GM23248 (cell line): ENCODE measurements at places on chromosomes 7 and 10. TPM values are rescaled to one million over a fixed set of nuclear protein-coding genes. Genes with fewer than 3 reads are reported as not detected.

MOGAT3 gene
- polyA plus RNA-seq: not detected in 2 replicates

DNA sequence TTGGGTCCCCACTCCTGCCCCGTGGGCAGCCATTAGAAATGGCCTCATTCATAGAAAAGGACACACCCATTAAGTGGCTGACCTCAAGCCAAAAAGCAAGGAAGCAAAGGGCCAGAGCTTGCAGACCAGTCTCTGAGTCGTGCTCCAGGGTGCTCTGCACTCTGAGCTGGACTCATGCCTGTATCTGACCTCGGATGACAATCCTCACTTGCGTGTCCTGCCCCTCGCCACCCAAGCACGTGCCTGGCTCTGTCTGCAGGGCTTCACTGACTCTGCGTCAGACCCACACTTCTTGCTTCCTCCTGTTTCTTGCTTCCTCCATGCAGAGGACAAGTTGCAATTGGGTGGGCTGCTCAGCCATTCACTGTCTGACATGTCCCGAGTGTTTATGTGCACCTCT lies 138.8 kb downstream of the OAT start:
- DNase-seq: no peak

DNA sequence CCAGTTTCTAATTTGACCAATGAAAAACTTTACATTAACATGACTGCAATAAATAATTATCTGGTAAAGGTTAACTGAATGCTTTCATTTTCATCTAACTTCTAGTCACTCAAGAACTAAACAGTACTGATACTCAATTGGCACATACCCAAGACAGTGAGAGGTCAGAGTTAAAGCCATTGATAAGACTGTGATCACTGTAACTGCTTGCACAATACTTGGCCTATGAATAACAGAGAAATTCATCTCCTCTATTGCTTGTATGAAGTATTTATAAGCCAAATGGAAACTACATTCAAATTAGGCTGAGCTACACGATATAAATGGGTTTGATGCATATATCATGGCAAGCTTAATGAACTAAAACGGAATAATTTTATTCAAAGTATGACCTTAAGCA lies 43.0 kb downstream of the HERC4 start:
- DNase-seq: no peak

SCART1 gene
- polyA plus RNA-seq: 0.15 and 0.16 TPM in 2 replicates

CELF2 gene
- polyA plus RNA-seq: 26.5 and 27.5 TPM in 2 replicates

DNA sequence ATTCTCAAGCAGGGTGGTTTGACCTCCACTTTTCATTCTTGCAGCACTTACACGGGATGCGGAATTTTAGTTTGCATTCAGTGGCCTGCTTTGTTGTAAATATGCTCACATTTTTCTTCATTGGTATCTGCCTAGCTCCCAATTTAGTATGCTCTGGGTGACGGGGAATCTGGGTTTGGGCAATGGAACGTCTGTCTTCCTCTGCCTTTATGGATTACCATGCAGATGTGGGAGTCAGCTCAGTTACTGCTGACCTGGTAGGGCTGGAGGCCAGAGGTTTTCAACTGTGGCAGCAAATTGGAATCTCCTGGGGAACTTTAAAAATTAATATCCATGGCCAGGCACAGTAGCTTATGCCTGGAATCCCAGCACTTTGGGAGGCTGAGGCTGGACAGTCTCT lies 161.6 kb downstream of the CAMK1D start:
- no peak for DNase-seq

AGBL3 gene
- 1.4 and 1.5 TPM in 2 replicates for polyA plus RNA-seq

DNA sequence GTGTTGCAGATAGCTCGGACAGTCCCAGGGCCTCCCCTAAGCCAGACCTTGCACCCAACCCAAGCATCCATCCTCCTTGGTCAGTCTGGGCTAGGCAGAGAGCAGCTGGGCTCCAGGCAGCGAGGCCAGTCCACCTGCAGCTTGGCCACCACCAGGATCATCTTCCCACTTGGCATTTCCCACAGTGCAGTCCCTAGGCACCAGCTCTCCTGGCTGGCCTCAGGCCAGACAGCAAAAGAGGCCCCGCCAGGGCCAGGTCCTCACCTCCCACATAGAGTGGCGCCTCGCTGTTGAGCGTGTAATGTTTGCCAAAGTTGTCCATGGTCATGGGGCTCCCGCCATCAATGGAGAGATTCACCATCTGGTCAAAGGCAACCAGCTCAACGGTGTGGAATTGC lies 171.7 kb downstream of the LCOR start:
- no peak for DNase-seq

RAB11FIP2 gene
- polyA plus RNA-seq: 7.5 and 9.0 TPM in 2 replicates

DNA sequence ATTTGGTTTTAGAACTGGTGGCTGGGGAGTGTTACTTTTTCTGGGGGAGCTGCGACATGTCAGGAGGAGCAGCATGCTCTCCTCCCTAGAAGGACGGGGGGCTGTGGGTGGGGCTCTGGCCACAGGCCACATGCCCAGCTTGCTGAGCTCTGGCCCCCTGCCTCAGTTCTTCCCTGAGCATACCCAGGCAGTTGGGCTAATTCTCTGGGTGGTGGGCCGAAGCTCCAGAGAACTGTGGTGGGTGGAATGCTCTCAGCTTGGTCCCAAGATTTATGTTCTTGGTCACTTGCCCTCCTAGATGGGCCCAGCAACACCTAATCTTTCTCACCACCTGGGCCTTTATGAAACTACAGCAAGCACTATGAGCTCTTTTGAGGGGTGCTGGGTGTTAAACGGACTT lies 5.1 kb upstream of the ZNF775 start:
- no peak for DNase-seq

DNA sequence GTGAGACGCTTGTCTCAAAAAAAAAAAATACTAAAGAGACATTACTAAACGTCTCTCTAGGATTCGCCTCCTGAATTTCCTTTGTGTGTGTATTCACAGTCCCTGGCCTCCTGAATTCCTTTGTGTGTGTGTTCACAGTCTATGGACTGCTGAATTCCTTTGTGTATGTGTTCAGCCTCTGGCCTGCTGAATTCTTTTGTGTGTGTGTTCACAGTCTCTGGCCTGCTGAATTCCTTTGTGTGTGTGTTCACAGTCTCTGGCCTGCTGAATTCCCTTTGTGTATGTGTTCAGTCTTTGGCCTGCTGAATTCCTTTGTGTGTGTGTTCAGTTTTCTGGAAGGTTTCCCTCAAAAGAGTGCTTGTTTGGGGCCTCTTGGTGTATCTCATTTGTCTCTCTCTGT lies 8.2 kb downstream of the BMS1 start:
- DNase-seq: peak; percentile 27

ASAH2 gene
- 1.8 and 3.4 TPM in 2 replicates for polyA plus RNA-seq

DNA sequence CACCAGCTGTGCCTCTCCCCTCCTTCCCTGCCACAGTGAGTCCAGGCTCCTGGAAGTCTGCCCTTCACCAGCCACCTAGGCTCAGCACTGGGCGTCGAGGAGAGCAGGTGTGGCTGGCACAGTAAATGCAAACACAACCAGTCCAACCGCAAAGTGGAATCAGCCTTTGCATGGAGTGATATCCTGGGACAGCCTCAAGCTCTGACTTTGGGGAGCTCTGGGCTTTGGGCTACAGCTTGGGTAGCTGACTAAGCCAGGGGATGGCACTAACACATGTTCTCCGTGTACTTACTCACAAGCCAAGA lies 312.4 kb downstream of the KCNMA1 start:
- no peak for DNase-seq

- no peak for DNase-seq
These were observed 83.1 kb upstream of the CHCHD3 start for GRCh38 chr7:133165001-133165400.

ITGB8 gene
- 3.3 and 3.4 TPM in 2 replicates for polyA plus RNA-seq

EN2 gene
- not detected in 2 replicates for polyA plus RNA-seq

MYPN gene
- polyA plus RNA-seq: 8.8 and 9.2 TPM in 2 replicates

SLC16A9 gene
- polyA plus RNA-seq: not detected in 2 replicates

- DNase-seq: peak; percentile 87
These were observed 58.9 kb downstream of the PIP4K2A start for GRCh38 chr10:22655312-22655981.

DNA sequence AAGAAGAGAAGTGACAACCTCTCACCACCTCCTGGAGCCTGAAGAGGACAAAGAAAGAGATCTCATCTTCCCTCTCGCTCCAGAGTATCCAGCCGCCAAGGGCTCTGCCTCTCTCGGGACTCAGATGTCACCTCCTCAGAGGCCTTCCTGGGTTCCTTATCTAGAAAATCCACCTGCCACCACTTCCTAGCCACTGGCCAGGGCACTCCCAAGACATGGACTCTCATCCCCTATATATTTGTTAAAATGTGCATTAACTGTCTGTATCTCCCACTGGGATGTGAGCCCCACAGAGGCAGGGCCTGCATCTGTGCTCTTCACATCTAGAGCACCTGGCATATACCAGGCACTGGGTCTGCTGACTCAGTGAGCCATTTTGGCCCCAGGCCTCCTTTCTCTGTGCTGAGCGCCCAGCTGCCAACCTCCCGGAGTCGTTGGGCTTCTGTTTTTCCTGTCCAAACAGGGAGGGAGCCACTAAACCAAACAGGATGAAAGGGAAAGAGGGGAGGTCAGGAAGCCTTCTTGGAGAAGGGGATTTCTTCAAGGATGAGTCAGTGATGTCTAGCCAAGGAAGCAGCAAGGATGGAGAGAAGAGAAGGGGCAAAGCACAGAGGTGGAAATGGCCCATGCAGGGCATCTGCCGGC lies 58.9 kb downstream of the KCNMA1 start:
- DNase-seq: no peak

NXPH1 gene
- polyA plus RNA-seq: not detected in 2 replicates

CABCOCO1 gene
- polyA plus RNA-seq: 1.1 and 1.2 TPM in 2 replicates

HPS1 gene
- 80.6 and 86.9 TPM in 2 replicates for polyA plus RNA-seq

GRCh38 chr10:77072836-77073662 lies 564.6 kb downstream of the KCNMA1 start:
- DNase-seq: peak; percentile 6

DNA sequence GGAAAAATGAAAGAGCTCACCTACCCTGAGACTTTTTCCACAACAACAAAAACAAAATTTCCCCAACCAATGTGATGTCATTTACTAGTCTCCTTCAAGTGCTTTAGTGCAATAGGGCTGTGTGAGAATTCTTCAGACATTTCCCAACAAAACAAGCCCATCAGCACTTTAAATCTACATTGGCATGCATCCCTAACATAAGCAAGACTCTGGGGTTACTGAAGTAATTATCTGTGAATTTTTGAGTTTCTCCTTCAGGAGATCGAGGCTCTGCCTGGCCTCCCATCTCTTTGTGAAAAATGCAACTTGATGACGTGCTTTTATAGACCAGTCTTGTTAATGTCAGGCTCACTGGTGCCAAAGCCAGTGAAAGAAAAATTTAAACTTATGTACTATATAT lies 255.6 kb downstream of the GFRA1 start:
- DNase-seq: no peak

AVPI1 gene
- polyA plus RNA-seq: 30.5 and 31.4 TPM in 2 replicates

DNA sequence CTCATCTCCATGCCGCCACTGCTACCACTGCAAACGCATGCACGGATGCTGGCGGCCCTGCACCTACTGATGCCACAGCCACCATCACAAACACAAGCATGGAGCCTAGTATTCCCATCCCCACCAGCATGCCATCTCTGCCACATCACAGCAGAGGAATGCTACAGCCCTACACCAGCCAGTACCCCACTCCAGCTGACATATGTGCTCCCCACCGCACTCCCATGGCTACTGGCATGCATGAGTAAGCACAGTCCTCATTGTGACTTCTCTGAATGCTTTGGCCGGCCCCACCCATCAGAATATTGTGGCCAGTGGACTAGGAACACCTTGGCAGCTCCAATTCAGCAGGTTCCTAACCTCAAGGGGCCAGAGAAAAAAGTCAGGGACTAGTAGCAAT lies 705.5 kb downstream of the POM121L12 start:
- DNase-seq: no peak
